ENCODE measurements at places on chromosomes 1 and 21. TPM values are rescaled to one million over a fixed set of nuclear protein-coding genes. Genes with fewer than 3 reads are reported as not detected.

The ATP1A2 gene
- total RNA-seq: not detected

The S100A2 gene
- total RNA-seq: 0.40 TPM

The CD244 gene
- 0.30 TPM for total RNA-seq

The SHISA4 gene
- total RNA-seq: 0.40 TPM

The FLG2 gene
- total RNA-seq: not detected

Measured in activated T-cell treated with anti-CD3 and anti-CD28 coated beads, Interleukin-2, amount 50 U/mL, for 4 hours (primary cell).